ENCODE measurements at places on chromosomes 4 and X. TPM values are rescaled to one million over a fixed set of nuclear protein-coding genes. Genes with fewer than 3 reads are reported as not detected.

GPC3 gene
- 3.6 TPM for total RNA-seq

POF1B gene
- 0.13 TPM for total RNA-seq

BCORL1 gene
- total RNA-seq = 6.7 TPM

POU4F2 gene
- 0.21 TPM for total RNA-seq

UGT2B17 gene
- total RNA-seq = not detected

PRSS12 gene
- total RNA-seq = 1.9 TPM

SRP72 gene
- total RNA-seq = 110 TPM

NLRP2B gene
- 0.16 TPM for total RNA-seq

MAGEA2B gene
- total RNA-seq = not detected

PWWP3B gene
- 2.1 TPM for total RNA-seq

MAGEA3 gene
- total RNA-seq = not detected

MXRA5 gene
- total RNA-seq = 2.0 TPM

Data from motor neuron (in vitro differentiated cells).